Right lung (tissue), 10 donors: ENCODE measurements at places on chromosomes 1 and 21. TPM values are rescaled to one million over a fixed set of nuclear protein-coding genes. Genes with fewer than 3 reads are reported as not detected.

GRCh38 chr1:237672748-237673147 lies 218.0 kb downstream of the ZP4 start:
- no peak for DNase-seq

- no peak for DNase-seq
Measured at GRCh38 chr1:238648751-238649150, 737.6 kb upstream of the CHRM3 start.

The LAD1 gene
- 11.8 TPM for polyA plus RNA-seq

DNA sequence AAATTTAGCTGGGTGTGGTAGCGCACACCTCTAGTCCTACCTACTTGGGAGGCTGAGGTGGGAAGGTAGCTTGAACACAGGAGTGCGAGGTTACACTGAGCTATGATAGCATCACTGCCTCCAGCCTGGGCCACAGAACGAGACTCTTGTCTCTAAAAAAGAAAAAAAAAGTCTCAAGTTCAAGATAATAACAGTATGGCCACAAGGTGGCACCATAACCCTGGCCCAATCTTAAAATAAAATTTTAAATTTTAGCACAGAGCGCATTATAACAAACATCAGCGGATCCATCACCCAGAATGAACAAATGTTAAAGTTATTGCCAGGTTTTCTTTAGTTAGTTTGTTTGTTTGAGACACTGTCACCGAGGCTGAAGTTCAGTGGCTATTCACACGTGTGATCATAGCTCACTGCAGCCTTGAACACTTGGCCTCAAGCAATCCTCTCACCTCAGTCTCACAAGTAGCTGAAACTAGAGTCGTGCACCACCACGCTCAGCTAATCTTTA lies 2.9 kb upstream of the HTR6 start:
- no peak for DNase-seq

GRCh38 chr1:205449750-205450443 lies 5.9 kb downstream of the BLACAT1 start:
- DNase-seq, result peak; percentile 42

DNA sequence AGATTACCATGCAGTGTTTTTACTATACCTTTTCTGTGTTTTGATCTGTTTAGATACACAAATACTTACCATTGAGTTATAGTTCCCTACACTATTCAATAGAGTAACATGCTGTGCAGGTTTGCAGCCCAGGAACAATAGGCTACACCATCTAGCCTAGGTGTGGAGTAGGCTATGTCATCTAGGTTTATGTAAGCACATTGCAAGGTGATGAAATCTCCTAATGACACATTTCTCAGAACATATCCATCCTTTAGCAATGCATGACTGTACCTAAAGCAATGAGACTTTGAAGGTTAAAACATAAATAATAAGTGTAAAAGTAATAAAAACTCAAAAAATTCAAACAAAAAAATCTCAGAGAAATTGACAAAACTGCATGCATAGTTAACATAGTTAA lies 358.6 kb downstream of the USH2A start:
- no peak for DNase-seq
